ENCODE measurements at places on chromosomes 16 and 17. TPM values are rescaled to one million over a fixed set of nuclear protein-coding genes. Genes with fewer than 3 reads are reported as not detected.

Gene TBC1D3H
- total RNA-seq = not detected

Gene CDH8
- total RNA-seq = 8.9 TPM

GRCh38 chr17:81387100-81388090 lies 7.9 kb upstream of the BAHCC1 start:
- DNase-seq = no peak

DNA sequence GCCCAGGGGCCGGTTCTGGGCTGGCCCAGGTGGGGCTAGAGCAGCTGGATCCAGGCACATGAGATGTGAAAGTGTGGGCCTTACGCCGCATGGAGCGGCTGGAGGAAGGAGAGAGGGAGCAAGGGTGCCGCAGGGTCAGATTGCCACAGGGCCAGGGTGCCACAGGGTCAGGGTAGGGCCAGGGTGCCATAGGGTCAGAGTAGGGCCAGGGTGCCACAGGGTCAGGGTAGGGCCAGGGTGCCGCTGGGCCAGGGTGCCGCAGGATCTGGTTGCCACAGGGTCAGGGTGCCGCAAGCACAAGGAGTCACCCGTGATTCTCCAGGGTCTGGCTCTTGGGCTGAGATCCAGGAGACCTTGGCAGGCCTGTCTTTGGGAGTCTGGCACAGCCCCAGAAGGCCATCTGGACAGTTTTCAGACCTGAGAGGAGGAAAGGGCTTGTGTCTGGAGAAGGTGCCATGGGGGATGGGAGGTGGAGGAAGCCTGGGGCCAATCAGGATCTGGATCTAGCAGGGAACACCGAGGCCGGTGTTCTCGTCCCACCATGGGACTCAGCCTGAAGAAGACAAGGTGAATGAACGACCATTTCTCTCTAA lies 13.1 kb upstream of the LASP1NB start:
- DNase-seq = no peak

DNA sequence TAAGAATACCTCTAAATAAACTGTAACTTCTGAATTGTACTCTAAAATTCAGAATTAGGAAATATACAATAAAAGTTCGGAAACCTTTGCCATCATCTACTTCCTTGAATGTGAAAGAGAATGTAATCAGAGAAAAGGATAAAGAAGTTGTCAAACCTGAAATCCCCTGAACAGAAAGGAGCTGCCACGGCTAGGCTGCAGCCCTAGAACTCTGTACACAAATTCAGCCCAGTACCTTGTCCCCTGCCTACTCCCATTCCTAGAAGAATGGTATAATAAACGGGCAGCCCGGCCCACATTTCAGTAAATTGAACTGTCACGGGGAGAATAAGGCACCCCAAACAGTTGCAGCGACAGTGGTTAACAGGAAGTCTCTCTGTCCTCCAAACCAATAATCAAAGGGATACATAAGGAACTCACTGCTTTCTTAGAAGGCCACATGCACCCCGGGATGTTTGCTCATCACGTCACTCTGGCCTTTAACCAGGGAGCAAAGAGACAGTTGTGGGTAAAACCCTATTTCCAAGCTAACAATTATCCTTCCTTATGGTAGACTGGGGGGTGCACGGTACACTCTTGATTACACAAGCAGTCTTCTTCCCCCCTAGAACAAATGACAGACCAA lies 24.3 kb upstream of the RFFL start:
- DNase-seq = peak; percentile 42

DNA sequence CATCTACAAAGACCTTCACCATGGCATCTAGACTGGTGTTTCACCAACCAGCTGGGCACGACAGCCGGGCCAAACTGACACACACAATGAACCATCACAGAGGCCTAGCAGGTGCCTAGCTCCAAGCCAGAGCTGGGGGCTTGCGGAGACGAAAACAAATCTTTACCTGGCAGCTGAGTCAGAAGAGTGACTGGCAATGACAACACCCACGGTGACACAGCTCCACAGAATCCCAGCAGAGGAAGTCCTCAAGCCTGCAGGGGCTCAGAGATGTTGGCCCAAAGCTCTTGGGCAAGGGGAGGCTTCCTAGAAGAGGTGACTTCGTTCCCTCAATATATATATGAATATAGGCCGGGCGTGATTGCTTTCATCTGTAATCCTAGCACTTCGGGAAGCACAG lies 5.1 kb downstream of the MMP25 start:
- no peak for DNase-seq
